ENCODE measurements at places on chromosomes 2 and 18. TPM values are rescaled to one million over a fixed set of nuclear protein-coding genes. Genes with fewer than 3 reads are reported as not detected.

The FOXI3 gene
- total RNA-seq, result not detected

The R3HDM1 gene
- total RNA-seq, result 5.8 TPM

The NYAP2 gene
- not detected for total RNA-seq

The FBXO15 gene
- total RNA-seq, result 0.15 TPM

The RSAD2 gene
- total RNA-seq, result 4.2 TPM

The GNAL gene
- 0.15 TPM for total RNA-seq

The GCFC2 gene
- 16.9 TPM for total RNA-seq

The ARHGAP25 gene
- 0.32 TPM for total RNA-seq

The ZCCHC2 gene
- total RNA-seq, result 18.8 TPM

The SNED1 gene
- 6.2 TPM for total RNA-seq

The CNDP1 gene
- total RNA-seq, result not detected

The HIBCH gene
- 25.7 TPM for total RNA-seq

The TOGARAM2 gene
- not detected for total RNA-seq

The FAM228A gene
- not detected for total RNA-seq

The TMEM169 gene
- not detected for total RNA-seq

The CXCR4 gene
- 167 TPM for total RNA-seq
